ENCODE measurements at places on chromosomes 7 and 10.

- DNase-seq, result peak; percentile 64
Measured at GRCh38 chr10:77297393-77297739, 340.2 kb downstream of the KCNMA1 start.

- DNase-seq, result no peak
Measured at GRCh38 chr7:51220226-51220625, 96.4 kb downstream of the COBL start.

DNA sequence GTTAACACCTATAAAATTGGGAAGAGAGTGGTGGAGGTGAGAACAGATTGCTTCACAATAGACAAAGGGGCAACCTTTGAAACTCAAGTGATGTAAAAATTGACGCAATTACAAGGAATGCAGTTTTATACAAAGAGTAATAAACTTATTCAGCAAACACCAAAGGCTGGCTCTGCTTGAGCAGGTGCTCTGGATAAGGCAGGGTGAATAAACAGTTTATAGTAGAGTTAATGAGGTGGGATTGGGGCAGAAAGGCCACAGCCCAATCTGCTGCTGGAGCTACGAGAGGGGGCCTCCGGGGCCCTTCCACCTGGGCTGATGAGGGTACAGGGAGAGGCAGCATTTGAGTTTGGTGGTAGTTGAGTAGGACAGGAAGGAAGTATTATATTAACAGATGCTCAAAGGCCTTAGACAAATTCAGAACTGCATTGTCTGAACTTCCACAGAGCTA lies 6.0 kb downstream of the MUC12 start:
- no peak for DNase-seq

- peak; percentile 70 for DNase-seq
Measured at GRCh38 chr7:6636741-6637543, at the start of gene ZNF316. Gene ZNF316, plus strand, starts transcription at chr7:6637318. Its CDS starts 5,092 bp downstream, at chr7:6642410.

GRCh38 chr10:120086066-120086465 lies 193.5 kb downstream of the SEC23IP start:
- DNase-seq, result no peak

GRCh38 chr7:50685135-50686065 lies 97.3 kb downstream of the GRB10 start:
- no peak for DNase-seq

DNA sequence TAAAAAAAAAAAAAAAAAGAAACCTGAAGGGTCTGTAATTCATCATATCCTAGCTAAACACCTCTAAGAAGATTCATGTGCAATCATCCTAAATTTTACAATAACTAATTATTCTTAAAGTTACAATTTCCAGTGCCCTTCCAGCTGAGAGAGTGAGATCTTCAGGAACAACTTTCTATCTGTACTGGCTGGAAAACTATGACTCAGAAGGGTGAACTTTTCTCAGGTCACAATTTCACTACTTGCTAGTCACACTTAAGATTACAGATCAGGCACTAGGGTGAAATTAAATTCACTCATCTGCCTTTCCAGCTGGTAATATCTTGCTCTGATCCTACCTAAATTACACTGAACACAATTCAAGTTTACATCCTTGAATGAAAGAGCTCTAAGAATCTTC lies 158.8 kb downstream of the ANK3 start:
- no peak for DNase-seq

- DNase-seq, result no peak
Measured at GRCh38 chr7:43139137-43139536, 26.7 kb downstream of the HECW1 start.

DNA sequence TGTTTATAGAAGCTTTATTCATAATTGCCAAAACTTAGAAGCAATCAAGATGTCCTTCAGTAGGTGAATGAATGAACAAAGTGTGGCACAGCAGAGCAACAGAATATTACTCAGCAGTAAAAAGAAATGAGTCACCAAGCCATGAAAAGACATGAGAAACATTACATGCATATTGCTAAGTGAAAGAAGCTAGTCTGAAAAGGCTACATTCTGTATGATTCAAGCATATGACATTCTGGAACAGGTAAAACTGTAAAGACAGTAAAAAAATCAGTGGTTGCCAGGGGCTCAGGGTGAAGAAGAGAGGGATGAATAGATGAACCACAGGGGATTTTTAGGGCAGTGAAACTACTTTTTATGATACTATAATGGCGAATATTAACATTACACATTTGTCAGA lies 80.9 kb upstream of the APBB1IP start:
- DNase-seq, result no peak

GRCh38 chr10:72088889-72089575 lies 681 bp upstream of the SPOCK2 start:
- peak; percentile 49 for DNase-seq

DNA sequence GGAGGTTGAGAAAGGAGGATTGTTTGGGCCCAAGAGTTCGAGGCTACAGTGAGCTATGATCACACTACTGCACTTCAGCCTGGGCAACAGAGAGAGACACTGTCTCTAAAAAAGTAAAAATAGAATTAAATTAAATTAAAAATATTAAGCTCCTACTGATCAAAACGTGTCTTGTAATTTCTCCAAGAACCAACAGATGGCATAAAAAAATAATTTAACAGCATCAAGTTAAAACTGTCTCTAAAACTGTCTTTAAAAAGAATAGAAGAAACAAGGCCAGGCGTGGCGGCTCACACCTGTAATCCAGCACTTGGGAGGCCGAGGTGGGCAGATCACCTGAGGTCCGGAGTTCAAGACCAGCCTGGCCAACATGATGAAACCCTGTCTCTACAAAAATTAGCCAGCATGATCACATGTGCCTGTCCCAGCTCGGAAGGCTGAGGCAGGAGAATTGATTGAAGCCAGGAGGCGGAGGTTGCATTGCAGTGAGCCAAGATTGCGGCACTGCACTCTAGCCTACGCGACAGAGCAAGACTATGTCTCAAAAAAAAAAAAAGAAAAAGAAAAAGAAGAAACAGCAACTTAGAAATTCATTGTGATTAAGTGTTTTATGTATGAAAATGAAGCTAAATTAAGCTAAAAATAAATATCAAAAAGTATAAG lies 24.5 kb downstream of the MTPAP start:
- DNase-seq, result no peak

DNA sequence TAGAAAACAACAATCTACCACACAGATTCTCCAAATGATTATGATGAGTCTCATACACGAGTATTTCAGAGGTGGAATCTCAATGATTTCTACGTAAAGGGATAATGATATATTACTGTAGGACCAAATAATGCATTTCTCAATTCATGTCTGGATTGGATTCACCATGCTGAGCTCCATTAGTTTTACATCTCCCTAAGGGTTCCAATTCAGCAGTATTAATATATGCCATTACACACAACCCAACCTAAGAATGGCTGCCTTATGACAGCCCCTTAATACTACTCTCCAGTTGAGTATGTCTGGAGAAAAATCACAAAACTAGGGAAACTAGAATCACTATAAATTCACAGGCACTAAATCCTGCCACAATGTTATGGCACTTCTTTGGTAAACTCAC lies 234.3 kb upstream of the PLXNA4 start:
- no peak for DNase-seq

DNA sequence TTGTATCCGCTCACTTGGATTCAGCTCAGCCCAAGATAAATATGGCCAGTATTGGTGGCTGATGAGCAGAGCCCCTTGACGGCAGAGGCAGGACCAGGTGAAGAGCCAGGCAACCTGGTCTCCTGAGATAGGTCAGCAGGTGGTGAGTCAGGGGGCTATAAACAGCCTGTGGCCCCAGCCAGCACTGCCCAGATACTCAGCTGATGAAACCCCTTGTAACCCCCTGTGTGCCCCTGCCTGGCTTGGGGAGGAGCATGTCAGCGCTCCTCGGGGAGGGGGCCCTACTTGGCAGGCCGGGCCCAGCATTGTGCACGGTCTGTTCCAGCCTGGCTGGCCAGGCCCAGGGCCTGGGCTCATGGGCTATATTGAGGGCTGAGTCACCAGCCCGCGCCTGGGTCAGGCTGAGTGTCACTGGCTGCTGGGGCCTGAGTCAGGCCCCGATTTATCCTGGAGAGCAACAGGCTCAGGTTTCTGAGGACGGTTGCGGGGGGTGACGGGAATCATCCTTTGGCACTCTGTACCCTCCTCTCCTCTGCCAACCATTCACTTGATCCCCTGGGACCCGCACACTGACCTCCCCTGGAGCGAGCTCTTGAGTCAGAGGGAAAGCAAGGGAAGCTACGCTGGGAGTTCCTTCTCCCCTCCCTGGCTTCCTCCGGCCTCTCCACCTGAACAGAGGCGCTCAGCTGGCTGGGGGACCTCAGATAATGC lies 2.8 kb upstream of the FLNC start:
- peak; percentile 100 for DNase-seq

GRCh38 chr7:40475681-40475982 lies 340.8 kb downstream of the SUGCT start:
- no peak for DNase-seq

GRCh38 chr7:77563275-77563674 lies 26.2 kb downstream of the PTPN12 start:
- no peak for DNase-seq
